ENCODE measurements at places on chromosomes 2 and 18. TPM values are rescaled to one million over a fixed set of nuclear protein-coding genes. Genes with fewer than 3 reads are reported as not detected.
A peak's percentile ranks its signal among the peaks of the same experiment; 100 is the strongest.

CNGA3 gene
- total RNA-seq = not detected

LIMS3 gene
- total RNA-seq = 0.74 TPM

VIL1 gene
- not detected for total RNA-seq

DNA sequence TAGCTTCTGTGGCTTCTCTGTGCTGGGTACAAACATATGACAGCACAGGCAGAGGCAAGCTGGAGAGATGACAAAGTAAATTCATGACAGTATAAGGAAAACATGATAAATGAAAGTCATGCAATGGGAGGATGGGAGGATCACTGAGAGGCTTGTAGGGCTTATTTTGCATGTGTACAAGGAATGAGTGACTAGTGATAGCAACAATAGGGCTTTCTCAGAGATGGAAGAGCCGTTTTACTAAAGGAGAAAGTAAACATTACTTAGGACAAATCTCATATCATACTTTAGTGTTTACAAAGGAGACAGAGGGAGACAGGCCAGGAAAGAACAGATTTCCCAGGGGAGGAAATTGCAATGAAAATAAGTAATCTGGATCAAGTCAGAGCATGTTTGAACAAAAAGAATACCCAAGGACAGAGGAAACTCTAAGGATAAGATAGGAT lies 82.5 kb upstream of the RBMS1 start:
- DNase-seq = no peak

- DNase-seq = no peak
These were observed 144.0 kb downstream of the GLI2 start for GRCh38 chr2:120879431-120880295.

DNA sequence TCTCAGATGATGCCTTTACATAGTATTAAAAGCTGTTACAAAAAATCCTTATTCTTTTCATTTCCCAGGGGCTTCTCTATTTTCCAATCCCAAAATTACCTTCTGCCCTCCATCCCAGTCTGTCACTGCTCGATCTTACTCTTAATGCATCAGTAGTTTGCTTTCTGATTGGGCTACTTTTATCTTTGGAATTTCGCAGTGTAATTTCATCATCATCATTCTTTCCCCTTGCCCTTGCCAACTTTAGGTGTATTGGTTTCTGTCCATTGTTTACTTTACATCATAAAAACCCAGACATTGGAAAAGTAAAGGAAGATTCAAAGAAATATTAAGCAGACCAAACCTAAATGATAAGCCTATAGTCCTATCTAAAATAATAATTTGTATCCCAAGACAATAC lies 457.2 kb downstream of the PIK3C3 start:
- DNase-seq = no peak

DNA sequence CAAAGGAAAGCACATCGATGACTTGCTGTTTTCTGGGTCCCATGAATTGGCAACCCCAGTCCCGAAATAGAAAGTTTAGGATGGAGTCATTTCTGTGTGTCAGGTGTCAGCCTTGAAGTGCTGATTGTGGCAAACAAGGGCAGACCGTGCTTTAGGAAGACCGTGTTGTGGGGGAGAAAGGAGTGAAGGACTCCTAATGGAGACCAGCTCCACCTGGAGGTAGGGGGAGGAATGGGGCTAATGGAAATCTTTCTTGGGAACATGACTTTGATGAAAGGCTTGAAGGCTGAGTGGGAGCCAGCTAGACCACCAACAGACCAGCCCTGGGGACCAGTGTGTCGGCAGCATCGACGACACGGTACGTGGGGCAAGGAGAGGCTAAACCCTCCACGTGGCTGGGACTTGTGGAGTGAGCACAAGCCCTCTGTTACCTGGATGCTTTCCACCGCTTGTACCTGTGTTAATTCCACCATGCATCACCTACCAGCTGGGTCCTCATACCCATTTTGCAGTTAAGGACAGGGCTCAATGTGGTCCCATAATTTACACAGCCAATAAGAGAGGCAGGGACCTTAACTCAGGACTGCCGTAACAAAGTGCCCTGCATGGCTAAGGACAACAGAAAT lies 104.2 kb downstream of the SH3BP4 start:
- DNase-seq = no peak

DNA sequence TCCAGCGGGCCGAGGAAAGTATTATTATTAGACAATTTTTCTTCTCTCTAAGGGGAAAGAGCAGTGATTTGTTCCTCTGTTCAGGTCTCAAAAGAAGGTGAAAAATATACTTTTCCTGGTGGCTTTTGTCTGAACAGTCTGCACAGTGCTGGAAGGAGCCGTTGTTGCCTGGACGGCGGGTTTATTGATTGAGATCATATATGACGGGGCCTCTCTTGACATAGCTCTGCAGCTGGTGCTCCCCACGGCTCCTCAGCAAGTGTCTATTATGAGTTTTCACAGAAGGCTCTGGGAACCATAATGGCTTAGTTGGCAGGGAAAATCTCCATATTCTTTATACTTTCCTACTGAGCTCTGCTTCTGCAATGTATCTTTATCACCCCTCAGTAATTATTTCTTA lies 42.9 kb downstream of the FSHR start:
- no peak for DNase-seq

GRCh38 chr2:205766779-205767359 lies 84.6 kb downstream of the NRP2 start:
- peak; percentile 78 for DNase-seq

- no peak for DNase-seq
These were observed 1224.8 kb downstream of the SUCLG1 start for GRCh38 chr2:83234246-83234645.

DNA sequence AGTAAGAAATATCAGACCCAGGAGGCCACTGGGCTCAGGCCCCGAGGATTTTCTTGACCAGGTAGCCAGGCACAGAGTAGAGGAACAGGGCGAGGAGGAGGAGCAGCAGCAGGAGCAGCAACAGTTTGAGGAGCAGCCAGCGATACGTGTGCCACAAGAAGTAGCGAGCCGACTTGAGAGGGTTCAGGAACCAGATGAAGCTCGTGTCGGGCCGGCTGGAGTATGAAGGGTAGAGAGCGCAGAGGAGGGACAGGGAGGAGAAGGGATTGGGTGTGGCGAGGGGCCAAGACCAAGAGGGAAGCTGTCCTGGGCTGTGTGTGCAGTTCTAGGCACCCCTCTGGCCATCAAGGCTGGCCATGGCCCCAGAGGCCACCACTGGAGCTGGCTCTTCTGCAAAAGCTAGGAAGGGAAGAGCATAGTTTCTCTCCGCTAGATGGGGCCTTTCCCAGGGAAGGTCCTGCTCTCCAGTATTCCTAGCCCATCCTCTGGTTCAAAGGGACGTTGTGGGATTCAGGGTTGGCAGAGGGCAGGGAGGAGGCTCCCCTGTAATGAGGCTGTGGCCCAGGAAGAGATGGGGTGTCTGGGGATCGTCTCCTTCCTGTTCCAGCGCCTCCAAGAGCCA lies 17.8 kb downstream of the OTOF start:
- DNase-seq = no peak

DNA sequence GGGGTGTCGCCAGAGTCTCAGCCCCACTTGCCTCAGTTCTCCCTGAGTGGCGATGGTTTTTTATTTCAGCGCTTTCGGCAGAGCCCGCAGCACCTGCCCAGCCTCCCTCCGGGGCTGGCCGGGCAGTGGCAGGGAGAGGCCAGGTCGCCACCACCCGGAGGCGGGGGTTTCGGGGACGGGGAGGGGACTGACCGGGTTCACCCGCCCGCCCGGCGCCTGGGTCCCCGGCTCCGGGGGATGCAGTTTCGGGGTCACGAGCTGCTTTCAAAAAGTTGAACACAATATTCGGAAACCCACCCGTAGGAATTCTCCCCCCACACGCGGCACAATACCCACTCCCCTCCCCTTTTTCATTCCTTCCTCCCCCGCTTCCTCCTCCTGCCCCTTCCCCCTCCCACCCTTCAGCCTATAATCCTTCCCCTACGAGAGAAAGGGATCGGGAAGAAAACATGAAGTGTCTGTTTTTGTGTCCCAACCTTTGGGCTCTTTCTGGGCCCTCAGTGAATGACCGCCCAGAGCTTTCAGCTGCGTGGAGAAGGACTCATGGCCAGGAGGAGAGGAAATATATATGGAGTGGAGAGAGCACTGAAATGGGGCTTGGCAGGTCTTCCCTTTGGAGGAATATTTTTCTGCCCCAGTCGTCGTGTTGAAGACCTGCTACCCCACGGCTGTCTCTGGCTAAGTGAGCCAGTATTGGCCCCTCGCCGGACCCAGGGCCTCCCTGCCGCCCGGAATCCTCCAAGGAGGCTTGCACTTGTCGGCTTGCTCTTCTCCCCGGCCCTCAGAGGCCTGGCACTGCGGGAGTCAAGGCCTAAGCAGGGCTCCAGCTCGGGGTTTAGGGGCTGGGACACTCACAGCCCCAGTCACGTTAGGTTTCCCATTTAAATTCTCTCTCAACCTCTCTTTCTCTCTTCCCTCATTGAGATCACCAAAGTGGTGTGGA lies 2.1 kb upstream of the SIX3 start:
- no peak for DNase-seq

DNA sequence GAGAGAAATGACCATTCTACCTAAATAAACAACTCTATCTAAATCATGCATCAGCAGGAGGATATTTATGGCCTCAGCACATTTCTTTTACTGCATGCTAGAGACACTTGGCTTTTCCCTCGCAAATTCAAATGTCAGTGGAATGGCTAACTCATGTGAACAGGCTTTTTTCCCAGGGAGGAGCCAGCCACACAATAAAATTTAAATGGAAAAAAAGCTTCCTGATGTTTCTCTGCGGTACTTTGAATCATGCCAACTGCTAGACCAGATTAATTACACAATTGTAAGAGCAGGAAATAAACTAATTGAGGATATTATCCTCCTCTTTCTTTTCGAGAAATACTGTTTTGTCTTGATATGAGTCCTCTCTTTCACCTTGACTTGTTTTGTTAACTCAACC lies 676.3 kb downstream of the IRS1 start:
- no peak for DNase-seq

DNA sequence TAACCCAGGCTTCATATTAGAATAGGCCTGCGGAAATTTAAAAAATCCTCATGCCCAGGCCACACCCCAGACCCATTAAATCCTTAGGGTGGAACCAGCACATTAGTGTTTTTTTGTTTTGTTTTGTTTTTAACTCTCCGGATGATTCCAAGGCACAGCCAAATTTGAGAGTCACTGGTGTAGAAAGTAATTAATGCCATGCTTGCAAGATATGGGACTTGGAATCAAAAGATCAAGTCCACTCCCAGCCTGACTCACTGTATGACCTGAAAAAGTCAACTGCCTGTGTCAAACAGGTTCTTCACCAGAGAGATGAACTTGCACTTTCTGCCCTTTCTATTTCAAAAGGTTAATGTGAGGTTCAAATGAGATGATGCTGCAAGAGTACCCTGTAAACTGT lies 310.3 kb upstream of the LYPD1 start:
- no peak for DNase-seq

DNA sequence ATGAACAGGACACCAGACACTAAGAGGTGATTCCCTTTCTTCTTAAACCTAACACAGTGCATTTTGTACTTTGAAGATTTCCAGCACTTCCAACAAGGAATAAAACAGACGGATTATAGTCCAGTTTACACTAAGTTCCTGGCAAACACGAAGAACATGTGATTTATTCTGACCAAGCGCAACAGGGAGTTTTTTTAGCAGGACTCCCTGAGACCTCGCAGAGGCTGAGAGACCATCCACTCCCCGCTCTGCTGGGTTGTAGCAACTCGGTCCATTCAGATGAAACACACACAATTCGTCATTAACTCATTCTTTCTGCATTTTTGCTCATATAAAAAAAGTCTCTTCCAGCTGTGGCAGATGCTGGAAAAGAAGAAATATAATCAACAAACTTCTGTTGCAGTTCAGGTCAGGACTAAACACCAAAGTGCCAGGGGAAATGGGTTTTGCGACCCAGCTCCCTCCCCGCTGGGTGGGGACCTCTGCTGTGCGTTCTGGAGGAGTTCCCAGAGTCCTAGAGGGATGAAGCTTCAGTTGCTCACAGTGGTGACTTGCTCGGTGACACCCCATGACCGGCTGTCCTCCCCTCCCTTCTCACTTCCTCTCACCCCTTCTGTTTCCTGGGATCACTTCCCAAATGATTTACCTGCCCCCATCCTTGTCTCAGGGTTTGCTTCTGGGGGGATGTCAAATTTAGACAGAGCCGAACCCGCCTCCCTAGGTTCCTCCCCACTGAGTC lies 52.5 kb downstream of the KCNF1 start:
- DNase-seq = no peak
